NCI-H345 (cell line): ENCODE measurements at places on chromosomes 1 and 21.

DNA sequence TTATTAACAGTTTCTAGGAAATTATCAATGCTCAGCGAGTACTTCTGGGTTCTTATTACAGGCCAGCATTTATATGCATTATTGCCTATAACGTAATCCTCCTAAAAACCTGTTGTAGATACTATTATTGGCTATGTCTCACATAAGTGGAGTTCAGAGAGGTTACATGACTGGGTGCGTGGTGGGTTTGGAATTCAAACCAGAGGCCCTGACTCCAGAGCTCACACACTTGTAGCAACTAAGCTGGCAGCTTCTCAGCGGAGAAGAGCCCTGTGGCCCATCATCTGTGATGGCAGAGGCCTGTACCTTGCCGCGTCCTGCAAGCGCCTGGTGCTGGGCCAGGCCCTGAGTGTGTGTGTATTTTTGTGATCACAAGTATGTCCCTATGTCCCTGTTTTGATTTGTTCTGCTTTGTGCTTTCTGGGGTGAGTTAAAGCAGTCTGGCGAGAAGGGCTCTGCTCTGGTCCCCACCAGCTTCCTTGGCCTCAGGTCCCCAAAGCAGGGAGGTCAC lies 66.7 kb downstream of the HTR6 start:
- no peak for DNase-seq

- DNase-seq: peak; percentile 81
Observed at GRCh38 chr1:37808369-37809319, 636 bp upstream of the YRDC start.

GRCh38 chr1:17181781-17182464 lies 23.0 kb upstream of the PADI1 start:
- DNase-seq: no peak

GRCh38 chr1:10881046-10881445 lies 84.6 kb upstream of the CASZ1 start:
- DNase-seq: no peak

- no peak for DNase-seq
Observed at GRCh38 chr1:98330224-98330623, 331.3 kb upstream of the SNX7 start.

DNA sequence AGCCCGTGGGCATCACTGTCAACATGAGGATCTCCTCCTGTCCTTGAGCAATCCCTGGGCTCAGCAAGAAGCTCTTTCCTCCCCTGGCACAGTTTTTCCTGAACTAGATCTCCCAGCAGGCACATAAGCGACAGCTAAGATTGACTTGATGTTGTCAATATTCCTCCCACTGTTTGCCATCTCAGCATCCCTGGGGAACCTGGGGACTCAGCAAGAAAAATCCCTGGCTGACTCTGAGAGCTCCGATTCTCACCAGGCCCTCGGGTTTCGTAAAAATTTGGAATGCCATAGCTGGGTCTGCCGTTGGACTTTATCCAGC lies 687.2 kb downstream of the MATN1 start:
- DNase-seq: no peak

GRCh38 chr1:112840631-112841624 lies 115.1 kb downstream of the SLC16A1 start:
- peak; percentile 71 for DNase-seq

DNA sequence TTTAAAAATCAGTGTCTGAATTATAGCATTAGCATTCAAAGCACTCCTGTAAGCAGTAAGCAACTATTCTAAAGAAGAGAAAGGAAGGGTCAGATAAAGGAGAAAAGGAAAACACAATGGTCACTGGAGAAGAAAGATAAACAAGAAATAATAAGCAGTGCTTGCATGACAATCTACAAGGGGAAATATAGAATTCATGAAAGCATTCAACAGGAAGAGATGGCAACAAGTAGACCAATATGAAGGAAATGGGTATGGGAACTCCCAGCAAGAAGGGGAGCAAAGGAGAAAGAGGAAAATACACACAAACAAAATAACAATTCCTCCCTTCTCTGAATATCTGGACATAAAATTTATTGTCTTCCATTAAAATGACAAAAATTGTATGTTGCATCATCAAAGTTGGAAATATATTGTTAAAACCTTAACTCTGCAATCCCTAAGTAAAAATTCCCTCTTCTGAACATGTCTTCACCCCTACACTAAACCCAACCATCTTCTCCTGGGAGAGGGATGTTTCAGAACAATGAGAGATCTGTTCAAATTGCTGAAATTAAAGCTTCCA lies 206.3 kb upstream of the SAMSN1 start:
- DNase-seq: no peak

- DNase-seq: no peak
Observed at GRCh38 chr21:41957991-41958766, 4.4 kb upstream of the C2CD2 start.

DNA sequence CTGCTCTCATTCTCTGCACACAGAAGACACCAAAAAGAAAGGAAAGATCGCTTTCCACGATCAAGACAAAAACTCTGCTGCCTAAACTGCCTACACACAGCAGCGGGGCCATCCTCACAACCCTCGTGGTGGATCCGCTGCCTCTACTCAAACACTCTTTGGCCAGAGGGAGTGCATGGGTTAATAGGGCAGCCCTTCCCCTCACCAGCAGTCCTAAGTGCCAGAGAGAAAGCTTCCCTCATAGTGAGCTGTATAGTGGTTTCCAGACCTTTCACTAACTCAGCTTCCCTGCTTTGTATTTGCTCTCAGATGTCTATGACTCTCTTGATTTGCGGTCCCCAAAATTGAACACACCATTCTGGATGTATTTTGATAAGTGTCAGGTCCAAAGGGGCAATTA lies 30.9 kb downstream of the GPR161 start:
- no peak for DNase-seq

DNA sequence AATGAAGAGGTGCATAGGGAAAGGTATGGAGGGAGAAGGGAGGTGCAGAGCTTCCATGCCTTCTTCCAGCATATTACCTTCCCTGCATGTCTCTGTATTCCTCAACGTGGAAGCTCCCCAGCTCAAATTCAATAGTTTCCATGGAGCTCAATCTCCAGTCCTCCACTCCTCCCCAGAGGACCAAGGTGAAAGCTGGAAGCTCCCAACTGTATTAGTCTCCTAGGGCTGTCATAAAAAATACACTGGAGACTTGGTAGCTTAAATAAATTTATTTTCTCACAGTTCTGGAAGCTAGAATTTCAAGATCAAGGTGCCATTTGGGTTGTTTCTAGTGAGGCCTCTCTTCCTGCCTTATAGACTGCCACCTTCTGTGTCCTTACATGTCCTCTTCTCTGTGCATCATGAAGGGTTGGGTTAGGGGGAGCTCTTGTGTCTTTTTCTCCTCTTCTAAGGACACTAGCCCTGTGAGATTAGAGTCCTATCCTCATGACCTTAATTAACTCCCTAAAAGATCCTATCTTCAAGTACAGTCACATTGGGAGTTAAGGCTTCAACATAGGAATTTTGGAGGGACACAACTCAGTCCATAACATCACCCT lies 21.9 kb upstream of the RABGGTB start:
- DNase-seq: no peak

DNA sequence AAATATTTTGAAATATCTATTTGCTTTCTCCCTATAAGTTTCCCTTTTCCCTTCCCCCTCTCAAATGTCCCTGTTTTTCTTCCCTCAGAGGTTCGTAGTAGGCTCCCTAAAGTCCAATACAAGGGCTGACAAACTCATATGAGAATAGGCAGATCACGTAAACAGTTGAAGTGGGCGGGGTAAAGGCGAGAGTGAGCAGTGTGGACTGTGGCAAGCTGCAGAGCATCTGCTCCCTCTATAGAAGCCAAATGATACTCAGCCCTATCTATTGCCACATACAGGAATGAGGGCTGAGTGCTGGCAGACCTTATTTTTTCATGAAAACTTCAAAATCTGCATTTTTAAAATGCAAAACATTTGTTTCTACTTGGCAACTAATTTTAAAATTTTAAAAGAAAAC lies 26.3 kb downstream of the PRDX6 start:
- DNase-seq: peak; percentile 54

GRCh38 chr1:55970526-55971110 lies 608.7 kb downstream of the PLPP3 start:
- DNase-seq: no peak

GRCh38 chr1:36322786-36323635 lies 434 bp downstream of the EVA1B start:
- DNase-seq: no peak

DNA sequence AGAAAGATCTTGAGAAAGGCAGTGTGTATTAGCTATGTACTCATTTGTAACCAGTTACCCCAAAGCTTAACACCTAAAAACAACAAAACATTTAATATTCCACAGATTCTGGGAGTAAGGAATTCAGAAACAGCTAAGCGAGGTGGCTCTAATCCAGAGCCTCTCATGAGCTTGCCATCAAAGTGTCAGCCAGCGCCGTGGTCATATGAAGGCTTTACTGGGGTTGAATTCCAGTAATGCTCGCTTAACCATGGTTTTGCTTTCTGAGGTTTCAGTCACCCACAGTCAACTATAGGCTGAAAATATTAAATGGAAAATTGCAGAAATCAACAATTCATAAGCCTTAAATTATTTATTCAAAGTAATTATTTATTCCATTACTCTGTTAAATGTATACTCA lies 101.8 kb downstream of the CLIC6 start:
- no peak for DNase-seq

DNA sequence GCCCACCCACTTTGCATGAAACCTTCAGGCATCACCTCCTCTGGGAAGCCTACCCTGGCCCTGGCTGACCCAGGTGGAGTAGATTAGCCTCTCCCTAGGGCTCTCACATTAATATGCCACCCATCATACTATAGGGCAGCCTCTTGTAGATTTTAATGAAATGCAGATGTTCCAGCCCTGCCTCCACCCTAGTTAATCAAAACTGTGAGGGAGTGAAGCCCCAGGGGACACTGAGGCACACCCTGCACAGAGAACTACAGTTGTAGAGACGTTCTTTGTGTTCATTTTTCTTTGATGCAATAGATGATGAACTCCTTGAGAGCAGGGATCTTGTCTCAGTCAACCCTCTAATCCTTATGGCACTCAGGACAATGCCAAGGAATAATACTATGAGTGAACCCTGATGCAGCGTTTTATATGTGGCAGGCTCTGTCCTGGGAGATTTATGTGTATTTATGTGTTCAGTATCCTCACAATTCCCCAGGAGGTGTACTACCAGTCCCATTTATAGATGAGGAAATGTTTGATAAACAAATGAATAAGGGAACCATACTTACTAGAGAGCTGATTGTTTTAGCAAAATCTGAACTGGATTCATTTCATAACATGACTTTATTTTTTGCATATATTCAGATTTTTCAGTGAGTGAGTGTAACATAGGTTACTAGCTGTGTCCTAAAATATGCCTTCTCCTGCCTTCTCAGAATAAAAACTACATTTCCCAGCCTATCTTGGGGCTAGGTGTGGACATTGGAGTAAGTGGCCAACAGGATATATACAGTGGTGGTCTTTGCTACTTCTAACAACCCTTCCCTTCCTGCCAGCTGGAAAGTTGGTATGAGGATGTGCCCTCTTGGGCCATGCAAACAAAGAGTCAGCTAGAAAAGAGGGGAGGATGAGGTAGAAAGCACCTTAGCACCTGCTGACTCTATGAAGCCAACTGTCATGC lies 23.5 kb upstream of the PRELP start:
- DNase-seq: no peak

DNA sequence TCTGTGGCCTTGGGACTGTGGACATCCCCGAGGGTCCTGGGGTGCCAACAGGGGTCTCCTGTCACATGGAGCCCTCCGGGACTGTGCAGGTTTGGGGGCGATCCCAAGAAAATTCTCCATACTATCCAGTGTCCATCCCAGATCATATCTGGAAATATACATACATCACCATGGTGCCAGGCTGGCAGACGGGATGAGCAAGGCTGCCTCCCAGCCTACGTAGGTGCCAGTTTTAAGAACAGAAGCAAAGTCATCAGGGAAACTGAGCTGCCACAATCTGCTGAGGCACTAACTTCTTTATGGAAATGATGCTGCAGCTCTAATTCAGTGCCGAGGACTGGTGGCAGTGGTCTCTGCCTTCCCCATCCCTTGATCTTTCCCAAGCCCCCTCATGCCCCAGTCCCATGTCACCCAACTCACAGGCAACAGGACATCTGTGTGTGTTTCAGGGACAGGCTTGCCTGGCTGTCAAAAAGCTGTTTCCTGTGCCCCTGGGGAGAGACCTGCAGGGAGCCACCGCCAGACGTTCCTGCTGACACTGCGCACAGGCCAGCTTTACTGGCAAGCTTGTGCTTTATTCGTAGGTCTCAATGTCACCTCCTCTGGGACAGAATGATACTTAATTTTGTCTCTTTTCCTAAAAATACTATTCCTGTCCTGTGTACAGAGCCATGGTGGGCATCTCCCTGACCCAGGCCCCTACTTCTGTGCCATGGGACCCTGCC lies 15.5 kb downstream of the TEX35 start:
- peak; percentile 82 for DNase-seq

GRCh38 chr1:246384616-246385015 lies 122.5 kb downstream of the SMYD3 start:
- DNase-seq: no peak

DNA sequence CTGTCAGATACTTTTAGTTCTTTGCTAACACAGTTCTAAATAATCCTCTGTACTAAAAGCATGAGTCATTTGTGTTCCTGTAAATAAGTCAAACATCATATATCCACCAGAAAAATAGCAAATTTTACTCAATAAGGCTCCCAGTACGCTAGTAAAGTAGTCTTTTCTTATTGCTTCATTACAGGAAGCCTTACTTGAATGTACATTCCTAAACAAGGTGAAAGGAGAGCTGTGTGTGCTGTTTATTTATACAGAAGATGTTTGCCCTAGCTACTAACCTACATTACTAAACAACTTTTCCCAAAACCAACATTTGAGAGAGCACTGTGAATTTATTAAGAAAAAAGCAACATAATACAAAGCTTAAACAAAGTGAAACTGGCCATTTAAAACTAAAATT lies 52.0 kb downstream of the ZNHIT6 start:
- no peak for DNase-seq

- no peak for DNase-seq
Observed at GRCh38 chr21:44871576-44872269, 1.8 kb downstream of the PTTG1IP start.

DNA sequence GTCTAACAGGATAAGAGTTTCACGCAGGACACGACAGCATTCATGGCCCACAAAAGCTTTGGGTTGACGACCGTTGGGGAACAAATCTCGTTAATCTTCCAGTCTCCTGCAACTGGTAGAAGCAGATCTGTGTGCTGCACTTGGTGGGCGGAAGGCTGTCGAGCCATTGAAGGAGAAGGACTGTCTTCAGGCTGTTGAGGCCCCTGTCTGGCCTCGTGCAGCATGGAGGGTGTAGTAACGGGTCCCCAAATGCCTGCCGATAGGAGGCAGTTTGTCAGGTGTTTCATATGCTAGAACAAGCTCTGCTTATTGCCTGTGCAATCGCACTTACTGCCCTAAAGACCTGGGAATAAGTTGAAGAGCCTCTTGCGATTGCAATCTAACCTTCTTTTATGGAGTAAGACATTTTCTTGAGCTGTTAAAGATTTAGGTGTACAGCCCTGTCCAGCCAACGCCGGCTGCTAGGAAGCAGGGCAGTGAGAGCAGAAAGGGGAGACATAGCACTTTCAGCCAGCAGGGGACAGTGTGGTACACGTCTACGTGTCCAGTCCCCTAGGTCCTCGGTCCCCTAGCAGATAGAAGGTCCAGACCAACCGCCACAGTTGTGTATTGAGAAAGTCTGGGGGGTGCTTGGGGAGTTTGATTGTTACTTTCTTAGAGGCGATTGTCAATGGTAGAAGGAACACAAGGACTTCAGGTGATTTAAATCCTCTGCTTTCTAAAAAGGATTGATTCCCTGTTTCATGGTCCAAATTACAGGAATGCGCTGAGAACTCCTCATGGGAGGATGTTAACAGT lies 102.3 kb upstream of the TMPRSS2 start:
- peak; percentile 35 for DNase-seq

GRCh38 chr1:112316254-112316913 lies 79.6 kb upstream of the CTTNBP2NL start:
- no peak for DNase-seq

- DNase-seq: peak; percentile 73
Observed at GRCh38 chr1:31412732-31413404, at the start of gene SERINC2. TSS of gene SERINC2 (plus strand) at chr1:31413213. CDS start at chr1:31413266, 53 bp downstream.
